Transverse colon (tissue), 4 donors: ENCODE measurements at places on chromosomes 2 and 18.

DNA sequence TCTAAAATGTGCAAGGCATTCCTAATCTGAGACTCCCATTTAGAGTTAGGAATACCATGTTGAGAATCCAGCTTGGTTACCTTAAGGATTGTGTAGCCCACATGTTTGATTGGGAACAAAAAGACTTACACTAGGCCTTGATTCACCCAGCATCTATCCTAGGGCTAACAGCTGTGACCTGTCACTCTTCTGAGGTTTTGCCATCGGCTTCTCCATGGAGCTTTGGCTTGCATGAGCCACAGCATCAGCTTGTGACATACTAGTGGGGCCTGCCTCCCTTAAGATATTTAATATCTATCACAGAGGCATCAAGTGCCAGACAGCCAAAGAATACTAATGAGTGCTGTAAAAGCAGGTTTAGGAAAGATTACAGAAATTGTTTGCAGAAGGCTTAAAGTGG, 241.3 kb upstream of the UBE2E3 start:
- DNase-seq = no peak

DNA sequence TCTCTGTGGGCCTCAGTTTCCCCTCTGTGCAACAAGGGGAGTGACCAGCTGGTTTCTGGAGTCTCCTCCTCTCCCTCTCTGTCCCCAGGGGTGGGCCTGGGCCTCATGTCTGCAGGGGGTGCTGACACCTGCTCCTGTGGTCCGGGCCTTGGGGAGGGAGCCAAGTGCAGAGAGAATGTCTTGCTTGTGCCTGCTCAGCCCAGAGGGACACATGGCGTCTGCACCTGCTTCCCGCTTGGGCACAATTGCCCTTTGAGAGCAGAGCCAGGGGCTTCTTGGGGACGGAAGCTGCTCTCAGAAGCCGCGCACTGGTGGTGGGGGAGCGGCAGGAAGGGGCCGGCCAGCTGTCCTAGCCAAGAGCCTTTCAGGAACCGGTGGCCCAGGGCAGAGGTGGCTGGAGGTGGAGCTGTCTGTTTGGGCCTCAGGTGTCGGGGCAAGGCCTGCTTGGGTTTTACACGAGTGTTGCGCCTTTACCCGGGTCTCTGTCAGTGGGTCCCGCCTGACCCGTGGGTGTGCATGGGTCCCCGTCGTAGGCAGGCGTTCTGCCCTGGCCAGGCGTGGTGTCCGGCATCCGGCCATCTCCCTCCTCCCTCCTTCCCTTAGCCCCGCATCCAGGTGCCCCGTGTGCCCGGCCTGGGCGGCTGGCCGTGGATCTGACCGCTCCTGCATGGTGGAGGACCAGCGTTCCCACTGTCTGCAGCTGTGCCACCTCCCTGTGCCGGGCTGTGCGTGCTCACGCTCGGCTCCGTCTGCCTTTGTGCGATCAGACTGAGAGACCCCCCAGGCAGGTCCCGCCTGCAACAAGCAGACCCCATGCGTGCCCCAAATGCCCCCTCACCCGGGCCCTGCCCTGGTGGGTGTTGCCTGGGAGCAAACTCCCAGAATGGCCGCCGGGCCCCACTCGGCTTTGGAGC, 4.0 kb downstream of the NEU4 start:
- DNase-seq = peak; percentile 6

DNA sequence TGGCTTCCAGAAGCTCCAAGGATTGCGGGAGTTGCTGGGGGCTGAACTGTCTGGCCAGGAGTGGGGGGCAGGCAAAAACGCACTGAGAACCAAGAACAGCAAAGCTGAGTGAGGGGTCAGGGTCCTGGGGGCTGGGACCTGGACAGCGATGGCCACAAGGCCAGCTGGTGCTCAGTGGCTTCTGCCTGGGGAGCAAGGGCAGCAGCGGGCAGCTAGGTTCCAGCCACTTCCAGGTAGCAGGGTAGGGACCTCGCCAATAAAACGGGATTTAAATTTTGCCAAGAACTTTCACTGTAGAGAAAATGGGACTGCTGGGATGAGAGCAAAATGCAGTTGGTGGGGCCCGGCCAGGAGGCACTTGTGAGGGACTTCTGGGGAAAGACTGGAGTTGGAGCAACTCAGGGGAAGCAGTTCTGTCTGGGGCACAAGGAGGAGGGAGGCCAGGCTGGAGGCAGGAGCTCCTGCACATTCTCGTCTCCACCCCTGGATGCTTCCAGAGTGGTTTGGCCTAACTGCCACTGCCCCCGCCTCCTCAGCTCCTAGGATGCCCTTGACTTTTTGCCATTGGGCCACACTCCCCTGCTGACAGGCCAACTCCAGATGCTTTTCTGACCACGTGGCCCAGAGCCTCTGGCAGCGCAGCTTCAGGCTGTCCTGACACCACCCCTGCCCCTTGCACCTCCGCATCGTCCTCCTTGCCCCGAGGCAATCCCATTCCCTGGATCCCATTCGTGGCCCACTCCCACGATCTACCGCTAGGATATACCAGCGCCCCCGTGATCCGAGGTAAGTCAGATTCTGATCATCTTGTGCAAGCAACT, 5.5 kb upstream of the CCDC74A start:
- no peak for DNase-seq

DNA sequence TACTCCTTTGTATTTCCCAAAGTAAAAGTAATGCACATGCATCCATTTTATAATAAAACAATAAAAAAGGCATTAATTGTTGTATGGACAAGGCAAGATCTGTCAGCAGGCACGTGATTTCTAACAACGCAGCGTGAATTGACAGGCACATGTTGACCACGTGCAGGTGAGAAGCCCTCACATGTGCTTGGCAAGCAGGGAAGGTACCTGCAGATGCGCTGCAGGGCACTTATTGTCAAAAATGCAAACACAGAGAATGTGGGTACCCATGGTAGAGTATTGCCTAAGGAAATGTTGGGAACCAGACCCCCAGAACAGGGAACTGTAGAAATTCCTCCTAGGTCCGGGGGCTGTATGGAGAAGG, 515.0 kb upstream of the HS6ST1 start:
- DNase-seq = no peak

DNA sequence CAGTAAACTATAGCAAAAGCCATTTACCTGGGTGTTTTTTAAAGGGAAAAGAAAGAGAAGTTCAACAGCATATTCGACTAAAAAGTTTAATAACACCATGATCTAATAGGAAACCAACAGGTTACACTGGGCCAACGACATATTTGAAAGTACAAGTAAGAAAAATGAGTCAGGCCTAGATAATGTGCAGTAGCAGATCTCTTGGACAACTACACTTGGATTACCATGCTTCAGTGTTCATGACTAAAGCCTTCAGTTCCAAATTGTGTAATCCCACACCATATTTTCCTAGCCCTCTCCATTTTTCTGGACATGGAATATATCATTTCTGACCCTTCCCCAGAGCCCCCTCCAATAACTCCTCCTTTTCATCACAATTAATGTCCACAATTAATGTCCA, 39.1 kb upstream of the FIGN start:
- DNase-seq = no peak

- DNase-seq = no peak
Measured at GRCh38 chr2:98489971-98490962, 45.6 kb downstream of the INPP4A start.

- no peak for DNase-seq
Measured at GRCh38 chr2:171187819-171188218, 27.1 kb upstream of the TLK1 start.

DNA sequence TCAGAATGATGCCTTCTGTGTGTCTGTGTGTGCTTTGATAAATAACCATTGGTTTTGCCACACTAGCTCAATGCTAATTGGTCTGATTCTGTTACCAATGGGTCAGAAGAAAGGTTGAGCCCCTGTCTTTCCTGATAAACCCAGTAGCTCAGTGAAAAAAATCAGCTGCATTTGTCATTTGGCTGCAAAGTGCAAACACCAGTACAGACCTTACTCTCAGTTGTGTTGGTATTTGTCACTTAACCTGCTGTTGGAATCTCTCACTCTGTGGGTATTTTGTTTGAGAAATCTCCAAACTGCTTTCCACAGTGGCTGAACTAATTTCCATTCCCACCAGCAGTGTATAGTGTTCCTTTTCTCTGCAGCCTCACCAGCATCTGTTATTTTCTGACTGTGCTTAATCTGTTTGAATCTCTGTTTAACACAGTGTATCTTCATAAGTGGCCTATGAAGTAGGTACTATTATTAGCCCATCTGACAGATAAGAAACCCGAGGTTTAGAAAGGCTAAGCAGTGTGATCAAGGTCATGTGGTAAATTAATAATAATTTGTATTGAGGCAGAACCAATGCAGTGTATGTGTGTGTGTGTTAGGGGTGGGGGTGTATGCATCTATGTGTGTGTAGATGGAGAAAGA, 26.7 kb downstream of the LIMS1 start:
- no peak for DNase-seq

GRCh38 chr2:178315488-178315948, 121.2 kb downstream of the OSBPL6 start:
- DNase-seq = no peak

DNA sequence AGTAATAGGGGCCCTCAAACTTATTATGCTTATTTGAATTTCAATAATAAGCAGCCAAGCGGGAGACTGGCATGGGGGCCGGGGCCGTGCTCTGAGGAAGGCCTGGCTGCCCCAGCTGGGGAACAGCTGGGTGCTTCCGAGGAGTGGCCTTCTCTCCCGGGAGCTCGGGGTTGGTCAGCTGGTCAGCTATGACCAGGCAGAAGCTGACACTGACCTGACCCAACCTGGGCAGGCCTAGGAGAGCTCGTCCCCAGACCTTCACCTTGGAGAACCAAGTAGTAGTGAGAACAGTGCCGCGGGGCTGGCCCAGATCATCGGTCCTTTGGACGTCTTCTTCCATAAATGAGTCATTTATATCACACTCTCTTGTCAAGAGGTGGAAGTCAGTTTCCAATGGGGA, 36.1 kb downstream of the RRM2 start:
- DNase-seq = no peak

DNA sequence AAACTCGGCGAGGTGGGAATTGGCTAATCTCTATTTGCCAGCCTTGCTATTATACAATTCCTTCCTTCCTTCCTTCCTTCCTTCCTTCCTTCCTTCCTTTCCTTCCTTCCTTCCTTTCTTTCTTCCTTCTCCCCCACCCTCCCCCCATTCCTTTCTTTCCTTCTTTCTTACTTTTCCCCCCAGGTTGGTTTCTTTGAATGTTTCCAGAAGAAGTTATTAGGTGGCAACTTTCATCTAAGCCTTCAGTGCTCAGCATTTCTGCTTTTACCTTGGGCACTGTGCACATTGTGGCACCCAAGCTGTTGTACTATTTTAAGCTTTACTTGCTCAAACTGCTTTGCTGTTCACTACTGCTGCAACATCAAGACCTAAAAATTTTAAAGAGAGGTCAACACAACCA, 17.2 kb upstream of the CSRNP3 start:
- no peak for DNase-seq

DNA sequence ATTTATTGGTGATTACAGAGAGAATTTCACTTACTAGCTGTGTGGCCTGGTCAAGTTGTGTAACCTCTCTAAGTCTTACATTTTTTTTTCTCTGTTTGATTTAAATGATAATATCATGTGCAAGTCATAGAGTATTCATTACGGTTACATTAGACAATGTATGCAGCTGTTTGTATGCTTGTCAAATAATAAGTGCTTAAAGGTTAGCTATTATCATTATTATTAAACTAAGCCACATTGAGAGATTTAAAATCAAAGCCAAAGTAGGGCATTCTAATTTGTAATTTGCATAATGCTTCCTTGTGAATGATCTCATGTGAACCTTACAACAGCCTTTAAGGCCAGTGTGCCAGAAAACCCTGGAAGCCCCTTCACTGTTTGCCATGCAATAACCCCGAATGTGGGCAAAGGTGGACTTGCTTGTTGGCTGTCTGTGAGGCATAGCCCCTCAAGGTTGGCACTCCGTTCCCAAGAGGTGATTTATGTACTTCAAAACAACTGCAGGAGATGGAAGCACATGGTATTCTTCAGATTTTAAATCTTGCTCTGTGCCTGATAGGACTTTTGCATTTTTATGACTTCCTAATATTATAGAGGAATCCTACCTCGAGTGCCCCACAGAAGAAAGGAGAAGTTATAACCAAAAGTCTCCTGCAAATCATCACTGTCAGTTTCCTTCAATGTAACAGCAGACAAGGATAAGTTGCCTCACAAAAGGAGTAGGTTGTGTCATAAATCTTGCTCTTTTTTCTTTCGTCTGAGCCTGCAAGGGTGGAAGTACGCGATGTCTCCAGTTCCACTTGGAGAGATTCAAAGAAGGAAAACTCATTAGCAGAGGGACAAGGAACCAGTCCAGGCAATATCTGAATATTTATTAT, 272.0 kb downstream of the TGIF1 start:
- DNase-seq = no peak

DNA sequence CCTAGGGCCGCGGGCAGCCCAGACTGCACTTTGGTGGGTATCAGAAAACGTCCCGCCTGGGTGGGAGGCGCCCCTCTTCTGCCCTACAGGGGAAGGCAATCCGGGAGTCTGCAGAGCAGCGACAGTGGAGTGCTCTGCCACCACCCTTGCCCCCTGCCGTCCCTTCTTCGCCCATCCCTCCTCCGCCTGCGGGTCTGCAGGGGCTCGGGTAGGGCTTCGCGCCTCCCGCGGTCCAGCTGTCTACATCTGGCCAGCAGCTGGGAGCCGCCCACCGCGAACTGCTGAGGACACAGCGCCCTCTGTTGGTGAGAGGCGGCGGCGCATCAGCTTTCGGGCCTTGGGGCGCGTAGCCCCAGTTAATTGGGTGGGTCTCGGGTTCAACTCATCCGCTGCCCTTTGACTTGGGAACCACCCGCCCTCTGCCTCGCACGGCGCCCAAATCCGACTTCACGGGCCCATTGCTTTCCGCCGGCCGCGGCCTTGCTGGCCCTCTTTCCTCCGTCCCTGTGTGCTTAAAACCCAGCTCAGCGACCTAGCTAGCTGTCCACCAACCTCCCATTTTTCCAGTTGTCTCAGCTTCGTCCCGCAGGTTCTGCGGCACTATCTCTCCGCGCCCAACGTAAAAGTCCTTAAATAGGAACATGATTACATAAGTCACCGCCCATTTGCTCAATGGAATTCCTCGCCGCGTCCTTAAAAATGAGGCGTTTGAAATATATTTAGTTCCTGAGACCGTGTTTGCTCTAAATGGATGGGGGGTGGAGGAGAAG, 17.6 kb downstream of the WNT10A start:
- peak; percentile 80 for DNase-seq

GRCh38 chr18:49668574-49669275, 106.9 kb downstream of the LIPG start:
- DNase-seq = peak; percentile 20
